ENCODE measurements at places on chromosomes 5 and 9.

DNA sequence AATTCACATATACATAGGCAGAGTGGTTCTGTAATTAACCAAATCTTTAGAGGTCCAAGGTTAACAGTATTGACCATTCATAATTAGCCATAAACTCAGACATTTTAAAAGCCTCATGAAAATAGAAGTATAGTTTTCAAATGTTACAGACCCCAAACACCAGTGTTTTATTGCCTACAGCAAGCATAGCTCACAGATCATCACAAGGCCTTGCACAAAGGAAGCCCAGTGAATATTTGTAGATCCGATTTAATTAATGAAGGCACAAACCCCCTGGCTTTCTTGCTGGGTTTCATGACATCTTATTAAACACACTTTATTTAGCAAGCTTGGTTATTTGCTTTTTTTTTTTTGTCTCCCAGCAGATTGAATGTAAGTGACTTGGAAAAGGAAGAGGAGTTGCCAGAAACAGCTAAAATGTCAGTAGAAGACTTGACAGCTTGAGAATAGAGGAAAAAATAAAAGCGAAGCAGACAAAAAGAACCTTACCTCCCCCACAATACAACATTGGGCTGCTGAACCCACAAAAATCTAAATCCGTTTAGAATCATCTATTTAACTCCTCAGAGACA, 283.9 kb upstream of the TNC start:
- no peak for DNase-seq

DNA sequence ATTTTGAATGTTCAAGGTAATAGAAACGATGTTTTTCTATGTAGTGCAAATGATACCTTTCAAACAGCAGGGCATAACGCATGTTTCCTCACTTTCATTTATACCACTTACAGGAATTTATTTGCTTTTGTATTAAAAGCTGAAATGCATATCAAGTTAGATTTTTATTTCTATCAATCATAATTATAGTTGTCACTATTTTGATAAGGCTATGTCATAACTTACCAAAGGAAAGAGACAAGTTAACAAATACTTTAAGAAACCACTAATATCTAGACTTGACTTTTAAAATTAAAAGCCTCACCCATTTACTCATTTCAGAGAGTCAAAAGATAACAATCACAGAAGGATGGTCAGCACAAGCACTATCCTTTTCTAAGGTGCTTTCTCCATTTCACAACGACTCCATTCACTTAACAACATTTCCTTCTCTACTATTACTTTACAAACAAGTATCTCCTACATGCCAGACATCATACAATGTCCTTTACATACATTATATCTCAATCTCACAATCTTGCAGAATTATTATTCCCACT, 12.6 kb downstream of the ERP44 start:
- DNase-seq, result no peak

GRCh38 chr5:60613826-60614225, 86.1 kb downstream of the DEPDC1B start:
- no peak for DNase-seq

DNA sequence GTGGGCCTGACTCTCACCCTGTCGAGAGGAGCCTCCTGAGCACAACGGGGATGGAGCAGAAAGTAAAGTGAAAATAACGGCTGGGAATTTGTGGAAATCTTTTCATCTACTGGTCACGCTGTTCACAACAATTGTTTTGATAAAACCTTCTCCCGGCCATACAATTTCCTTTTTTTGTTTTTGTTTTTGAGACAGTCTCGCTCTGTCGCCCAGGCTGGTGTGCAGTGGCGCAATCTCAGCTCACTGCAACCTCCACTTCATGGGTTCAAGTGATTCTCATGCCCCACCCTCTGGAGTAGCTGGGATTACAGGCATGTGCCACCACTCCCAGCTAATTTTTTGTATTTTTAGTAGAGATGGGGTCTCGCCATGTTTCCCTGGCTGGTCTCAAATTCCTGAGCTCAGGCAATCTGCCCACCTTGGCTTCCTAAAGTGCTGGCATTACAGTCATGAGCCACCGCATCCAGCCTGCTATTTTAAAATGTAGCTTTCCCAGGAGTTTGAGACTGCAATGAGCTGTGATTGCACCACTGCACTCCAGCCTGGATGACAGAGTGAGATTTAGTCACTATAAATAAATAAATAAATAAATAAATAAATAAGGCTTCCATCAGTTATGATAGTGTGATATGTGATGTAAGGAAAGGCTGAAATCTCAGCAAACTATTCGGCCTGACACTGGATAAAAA, 73.5 kb upstream of the PTGER4 start:
- DNase-seq, result no peak

DNA sequence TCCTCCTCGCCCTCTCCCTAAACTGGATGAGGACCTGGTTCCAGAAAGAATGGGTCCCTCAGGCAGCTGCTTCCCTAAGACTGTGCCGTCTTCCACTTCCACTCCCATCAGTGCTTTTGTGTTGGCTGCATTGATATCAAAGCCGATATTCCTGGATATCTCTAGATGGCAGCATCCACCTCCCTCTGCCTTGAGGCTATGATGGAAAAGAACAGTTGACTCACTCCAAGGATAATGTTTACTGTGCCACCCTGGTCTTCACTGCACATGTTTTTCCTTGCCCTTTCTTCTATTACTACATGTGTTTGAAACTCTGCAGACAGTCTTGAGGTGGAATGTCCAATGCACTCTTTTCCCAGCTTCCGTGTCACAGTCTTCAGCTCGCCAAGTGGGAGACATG, 211.6 kb downstream of the MAST4 start:
- no peak for DNase-seq

DNA sequence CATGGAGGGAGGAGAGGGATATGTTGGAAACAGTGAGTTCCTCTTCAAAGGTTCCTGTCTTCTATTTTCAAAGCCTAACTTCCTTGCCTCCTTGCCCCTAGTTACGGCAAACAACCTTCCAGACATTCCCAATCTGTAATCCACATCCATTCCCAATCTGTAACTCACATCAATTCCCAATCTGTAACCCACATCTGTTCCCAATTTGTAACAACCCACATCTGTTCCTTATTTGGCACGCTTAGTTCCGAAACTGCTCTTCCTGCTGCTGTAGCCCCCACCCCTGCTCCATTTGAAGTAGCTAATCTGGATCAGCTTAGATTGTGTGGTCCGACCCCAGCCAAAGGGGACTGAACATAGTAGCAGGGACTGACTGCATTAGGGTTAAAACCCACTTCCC, 23.9 kb upstream of the IDNK start:
- no peak for DNase-seq

DNA sequence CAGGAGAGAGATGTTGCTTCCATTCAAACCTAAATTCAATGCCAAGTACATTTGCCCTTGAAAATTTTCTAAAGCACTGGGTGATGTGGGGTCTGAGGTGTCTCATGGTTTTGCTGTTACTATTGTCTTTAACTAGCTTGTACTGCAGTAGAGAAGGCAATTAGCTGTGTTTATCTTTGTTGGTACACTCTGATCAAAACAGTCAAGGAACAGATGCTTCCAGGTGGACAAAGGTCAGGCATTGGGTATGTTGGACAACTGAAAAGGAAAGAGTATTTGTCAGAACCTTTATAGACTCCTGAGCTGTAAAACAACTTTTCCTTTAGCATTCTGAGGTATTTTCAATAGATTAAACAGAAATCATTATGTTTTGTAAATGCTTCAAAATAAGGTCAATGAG, 2228.7 kb upstream of the WWC1 start:
- DNase-seq, result no peak

DNA sequence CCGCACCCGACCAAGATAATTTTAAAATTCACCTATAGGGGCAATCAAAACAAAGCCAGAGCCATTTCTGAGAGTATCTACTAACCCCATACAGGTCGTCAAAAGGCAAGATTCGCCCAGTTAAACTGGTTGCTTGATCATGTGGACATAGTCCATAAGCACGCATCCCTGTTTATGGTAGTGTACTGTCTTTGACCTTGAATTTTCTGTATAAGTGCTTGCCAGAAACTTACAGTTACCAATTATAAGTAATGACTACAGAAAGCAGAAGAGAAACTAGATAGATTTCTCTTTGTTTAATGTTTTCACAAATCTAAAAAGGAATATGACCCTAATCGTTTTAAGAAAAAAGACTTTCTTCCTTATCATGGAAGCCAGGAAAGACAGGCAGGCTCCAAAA, 25.6 kb downstream of the SLC31A1 start:
- no peak for DNase-seq

DNA sequence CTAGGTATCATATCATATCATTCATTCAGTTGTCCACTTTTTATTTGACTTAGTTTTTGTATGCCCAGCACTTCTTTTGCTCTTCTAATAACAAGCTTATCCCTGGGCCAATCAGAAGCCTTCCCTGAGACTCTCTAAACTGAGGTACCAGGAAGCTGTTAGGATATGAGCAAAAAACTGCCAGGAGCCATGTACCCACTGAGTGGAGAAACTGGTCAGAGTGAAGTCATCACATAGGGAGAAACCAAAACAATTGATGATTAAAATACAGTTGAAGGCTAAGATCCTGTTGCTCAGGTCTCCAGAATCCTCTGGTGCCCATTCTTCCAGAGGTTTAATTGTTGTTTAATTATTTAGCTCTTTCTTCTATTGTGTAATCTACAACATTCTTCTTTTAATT, 120.2 kb downstream of the KIAA0825 start:
- DNase-seq, result no peak

GRCh38 chr5:16929347-16929746, 6.7 kb downstream of the MYO10 start:
- no peak for DNase-seq

DNA sequence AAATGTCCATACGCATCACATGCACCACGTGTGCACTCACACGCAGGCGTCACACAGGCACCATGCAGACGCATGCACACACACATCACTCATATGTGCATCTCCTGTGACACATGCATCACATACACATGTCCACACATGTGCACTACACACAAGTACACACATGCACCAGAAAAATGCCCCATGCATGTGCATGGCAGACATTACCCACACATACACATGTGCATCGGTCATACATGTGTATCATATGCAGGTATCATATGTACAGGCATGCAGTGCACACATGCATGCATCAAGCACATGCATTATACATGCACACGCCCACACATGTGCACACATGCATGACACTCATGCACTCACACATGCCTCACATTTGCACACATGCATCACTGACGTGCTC, 26.1 kb downstream of the ADAMTS2 start:
- no peak for DNase-seq

- no peak for DNase-seq
Measured at GRCh38 chr9:21481470-21482056, 550 bp downstream of the IFNE start.

DNA sequence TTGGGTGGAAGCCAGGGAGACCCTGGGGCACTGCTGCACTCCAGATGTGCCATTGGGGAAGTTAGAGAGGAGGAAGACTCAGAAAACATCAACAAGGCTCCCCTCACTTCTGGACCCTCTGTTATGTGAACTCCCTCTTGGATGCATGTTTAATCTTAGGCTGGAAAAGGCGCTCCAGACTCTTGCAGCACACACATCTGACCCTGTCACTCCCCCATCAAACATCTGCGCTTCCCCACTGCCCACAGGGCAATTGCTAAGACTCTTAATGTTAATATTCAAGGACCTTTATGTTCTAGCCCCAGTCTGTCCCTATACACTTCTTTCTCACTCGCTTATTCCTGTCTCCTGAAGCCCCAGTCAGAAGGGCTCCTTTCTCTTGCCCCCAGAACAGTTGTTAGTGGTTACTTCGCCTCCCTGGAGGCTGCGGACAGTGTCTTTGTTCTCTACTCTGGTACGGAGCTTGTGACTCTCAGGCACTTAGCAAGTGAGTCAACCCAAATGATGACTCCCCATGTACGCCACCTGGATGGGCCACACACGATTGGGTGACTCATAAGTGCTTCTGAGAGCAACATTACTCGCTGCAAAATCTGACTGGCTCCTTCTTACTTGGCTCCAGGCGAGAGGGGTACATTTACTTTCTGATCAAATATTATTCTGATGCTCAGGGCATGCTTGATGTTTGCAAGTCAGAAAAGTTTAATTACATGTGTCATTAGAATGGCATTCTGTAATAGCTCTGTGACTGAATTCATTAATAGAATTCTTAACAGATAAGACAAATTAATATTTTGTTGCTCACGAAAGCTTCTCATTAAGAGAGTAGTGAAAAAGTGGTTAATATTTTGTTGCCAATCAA, 193.6 kb downstream of the HSPA4 start:
- DNase-seq, result peak; percentile 4

GRCh38 chr9:138105561-138106505, 228.3 kb downstream of the CACNA1B start:
- no peak for DNase-seq

GRCh38 chr9:117414220-117414905, 494 bp downstream of the ASTN2 start:
- DNase-seq, result no peak

DNA sequence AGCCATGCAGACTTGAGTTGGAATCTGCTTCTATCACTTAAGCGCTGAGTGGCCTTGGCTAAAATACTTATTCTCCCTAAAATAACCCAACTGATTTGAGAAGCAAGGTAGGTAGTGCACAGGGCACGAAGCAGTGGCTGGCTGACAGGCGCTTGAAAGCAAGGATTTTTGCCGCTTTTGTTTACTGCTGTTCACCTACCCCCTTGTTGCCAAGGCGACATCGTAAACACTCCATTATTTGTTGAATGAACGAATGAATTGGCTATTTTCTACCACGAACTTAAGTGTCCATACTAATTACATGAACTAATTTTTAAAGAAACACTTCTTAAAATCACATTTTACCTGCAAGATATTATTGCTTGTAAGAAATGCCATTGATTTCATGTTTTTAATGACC, 98.0 kb downstream of the ANKH start:
- no peak for DNase-seq

DNA sequence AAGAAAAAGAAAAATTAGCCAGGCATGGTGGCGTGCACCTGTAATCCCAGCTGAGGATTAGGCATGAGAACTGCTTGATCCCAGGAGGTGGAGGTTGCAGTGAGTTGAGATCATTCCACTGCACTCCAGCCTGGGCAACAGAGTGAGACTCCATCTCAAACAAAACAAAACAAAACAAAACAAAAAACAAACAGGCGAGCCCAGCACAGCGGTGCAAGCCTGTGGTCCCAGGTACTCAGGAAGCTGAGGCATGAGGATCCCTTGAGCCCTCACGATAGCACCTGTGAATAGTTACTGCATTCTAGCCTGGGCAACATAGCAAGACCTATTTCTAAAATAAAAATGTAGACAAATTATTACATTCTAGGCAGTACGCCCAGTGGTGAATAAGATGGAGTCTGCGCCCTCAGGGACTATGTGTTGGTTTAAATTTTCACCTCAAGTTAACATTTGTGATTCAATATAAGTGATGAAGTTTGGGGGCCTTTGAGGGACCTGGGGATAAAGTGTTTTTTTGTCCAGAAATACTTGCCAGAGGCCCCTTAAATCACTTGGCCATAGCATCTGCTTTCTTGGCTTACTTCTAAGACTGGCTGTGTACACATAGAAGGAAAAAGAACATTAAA, 3.4 kb upstream of the GAPVD1 start:
- no peak for DNase-seq

GRCh38 chr5:158643840-158644239, 455.9 kb downstream of the EBF1 start:
- no peak for DNase-seq

DNA sequence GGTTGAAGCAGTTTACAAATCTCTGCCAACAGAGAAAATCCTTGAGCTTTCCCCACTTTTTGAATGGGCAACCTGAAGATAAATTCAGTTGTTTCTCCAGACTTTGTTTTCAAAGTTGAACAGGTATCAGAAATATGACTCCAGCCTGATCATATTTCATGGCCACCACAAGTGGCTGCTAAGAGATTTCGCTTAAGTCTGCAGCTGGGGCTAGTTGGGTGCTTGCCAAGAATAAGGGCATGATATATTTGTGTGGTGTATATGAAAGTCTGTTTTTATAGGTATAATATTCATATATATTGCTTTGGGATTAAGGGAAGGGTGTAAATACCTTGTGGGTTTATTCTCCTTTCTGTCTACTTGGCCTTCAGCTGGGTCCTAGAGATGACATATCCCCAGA, 168.4 kb upstream of the GDNF start:
- DNase-seq, result no peak

Measured in stimulated activated CD4-positive, alpha-beta T cell treated with anti-CD3 and anti-CD28 coated beads, Interleukin-1b, Interleukin-23, amount 100 ng/mL, for 24 hours (primary cell).